ENCODE measurements at places on chromosomes 2 and 18. TPM values are rescaled to one million over a fixed set of nuclear protein-coding genes. Genes with fewer than 3 reads are reported as not detected.

Gene RAPGEF4
- 7.2 TPM for total RNA-seq

Gene LYG2
- not detected for total RNA-seq

Gene MPP4
- total RNA-seq: not detected

DNA sequence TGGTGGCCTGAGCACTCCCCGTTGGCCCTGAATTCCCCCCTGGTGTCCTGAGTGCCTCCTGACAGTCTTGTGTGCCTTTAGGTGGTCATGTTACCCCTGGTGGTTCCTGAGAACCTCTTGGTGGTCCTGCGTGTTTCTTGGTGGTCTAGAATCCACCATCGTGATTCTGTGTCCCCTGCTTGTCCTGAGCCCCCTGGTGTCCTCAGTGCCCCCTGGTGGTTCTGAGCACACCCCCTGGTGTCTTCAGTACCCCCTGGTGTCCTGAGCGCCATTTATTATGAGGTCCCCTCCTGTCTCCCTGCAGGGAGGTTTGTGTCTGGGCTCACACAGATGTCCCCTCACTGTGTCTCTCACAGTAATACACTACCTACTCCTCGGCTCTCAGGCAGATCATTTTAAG, 61.3 kb upstream of the MAL start:
- no peak for DNase-seq

DNA sequence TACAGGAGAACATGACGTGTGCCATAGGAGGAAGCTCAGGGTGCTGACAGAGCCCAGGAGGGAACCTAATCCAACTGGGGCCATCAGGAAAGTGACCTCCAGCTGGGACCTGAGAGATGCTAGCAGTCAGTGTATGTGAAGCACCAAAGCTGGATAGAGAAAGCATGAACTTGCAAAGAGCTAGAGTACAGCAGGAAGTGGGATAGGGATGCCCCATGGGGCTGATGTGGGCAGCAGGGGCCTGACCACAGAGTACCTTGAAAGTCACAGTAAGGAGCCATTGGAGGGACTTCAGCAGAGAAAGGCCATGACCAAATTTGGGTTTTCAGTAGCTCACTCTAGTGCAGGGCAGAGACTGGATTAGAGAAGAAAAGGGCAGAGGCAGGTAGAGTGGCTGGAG, 91.6 kb upstream of the TTC39C start:
- no peak for DNase-seq

GRCh38 chr18:57789759-57790158, 13.4 kb downstream of the ATP8B1 start:
- DNase-seq: no peak

All from Right ventricle myocardium superior (tissue), 1 donor.